Fibroblast of gingiva (primary cell): ENCODE measurements at places on chromosomes 4 and X.

GRCh38 chr4:4843635-4844291 lies 15.7 kb upstream of the MSX1 start:
- DNase-seq = no peak

DNA sequence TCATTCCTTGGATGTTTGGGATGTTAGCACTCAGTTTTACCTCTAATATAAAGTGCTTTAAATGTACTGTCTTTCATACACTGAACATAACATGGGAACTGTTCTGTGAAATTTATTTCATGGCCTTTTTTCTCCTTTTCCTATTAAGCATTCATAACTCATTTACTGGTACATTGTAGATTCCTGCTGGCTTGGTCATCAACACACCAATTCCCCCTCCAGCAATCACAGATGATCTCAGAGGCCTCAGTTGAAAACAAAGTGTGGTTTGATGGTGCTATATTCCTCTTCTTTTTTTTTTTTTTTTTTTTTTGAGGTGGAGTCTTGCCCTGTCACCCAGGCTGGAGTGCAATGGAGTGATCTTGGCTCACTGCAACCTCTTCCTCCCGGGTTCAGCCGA lies 61.9 kb upstream of the FAM47B start:
- peak; percentile 6 for DNase-seq

- no peak for DNase-seq
These were observed 194.0 kb upstream of the TTC29 start for GRCh38 chr4:147139455-147140198.

- peak; percentile 2 for DNase-seq
These were observed 56.1 kb downstream of the CNGA2 start for GRCh38 chrX:151790481-151791160.

- peak; percentile 39 for DNase-seq
These were observed 5.1 kb downstream of the FBXL5 start for GRCh38 chr4:15649914-15650545.

DNA sequence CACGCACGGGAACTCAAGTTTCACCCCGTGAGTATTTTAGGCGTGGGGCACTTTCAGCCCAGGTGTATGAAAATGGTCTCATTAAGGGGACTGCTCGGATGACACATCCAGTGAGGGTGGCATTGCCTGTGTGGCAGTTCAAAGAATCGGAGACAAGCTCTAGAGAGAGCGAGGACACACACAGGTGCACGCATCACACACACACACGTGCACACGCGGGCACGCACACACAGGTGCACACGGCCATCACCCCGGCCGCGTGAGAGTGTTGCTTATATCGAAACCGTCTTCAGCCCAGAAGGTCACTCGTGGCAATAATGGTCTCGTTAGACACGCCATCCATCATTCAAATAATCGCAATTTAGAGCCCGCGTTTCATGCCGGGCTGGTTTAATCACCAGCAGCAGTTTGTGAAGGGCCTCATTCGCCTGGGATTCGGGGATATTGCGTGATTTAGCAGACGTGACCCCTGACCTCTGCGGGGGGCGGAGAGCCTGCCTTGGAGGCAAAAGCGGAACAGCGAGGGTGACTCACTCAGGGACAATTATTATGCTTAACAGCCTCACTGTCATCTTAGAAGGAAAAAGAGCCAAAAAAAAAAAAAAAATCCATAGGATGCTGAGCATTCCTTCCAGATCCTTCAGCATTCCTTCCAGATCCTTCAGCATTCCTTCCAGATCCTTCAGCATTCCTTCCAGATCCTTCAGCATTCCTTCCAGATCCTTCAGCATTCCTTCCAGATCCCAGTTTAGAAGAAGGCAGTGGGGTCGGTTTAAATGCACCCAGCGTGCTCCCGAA lies 89.4 kb upstream of the PPP2R3B start:
- DNase-seq = peak; percentile 39

DNA sequence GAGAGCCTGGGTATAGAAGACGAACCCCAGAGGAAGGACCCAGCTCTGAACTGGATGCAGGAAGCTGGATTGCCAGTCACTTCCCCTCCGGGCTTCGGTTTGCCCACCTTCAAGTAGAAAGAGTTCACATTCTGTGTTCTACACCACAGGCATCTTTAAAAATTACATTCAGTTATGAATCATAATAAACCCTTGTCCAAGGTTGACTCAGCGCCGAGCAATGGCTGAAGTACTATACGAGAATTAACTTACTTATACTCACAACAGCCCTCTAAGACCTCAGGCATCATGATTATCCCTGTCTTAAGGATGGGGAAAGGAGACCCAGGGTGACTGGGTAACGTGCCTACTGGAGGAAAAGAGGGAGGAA lies 72.5 kb downstream of the EVC2 start:
- DNase-seq = peak; percentile 22

- DNase-seq = no peak
These were observed 113.3 kb upstream of the H2AZ1 start for GRCh38 chr4:100063355-100063754.

DNA sequence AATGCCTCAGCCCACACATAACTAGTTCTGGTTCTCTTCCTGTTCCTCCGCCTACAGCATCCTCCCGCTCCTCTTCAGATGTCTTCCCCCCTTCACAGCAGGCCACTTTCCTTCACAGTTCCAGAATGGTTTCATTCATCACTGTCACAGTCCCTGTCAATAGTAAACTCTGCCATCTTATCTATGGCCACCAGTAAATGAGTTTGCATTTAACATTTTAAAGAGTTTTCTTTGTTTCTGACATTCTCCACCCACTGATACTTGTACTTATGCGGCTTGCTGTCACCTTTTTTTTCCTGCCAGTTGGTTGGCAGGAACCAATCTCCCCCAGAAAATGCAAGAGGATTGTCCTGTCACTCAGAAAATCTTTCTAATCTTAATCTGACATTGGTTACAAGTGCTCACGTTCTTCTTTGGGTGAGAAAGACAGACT lies 114.1 kb downstream of the GLUD2 start:
- no peak for DNase-seq

- no peak for DNase-seq
These were observed 125.5 kb upstream of the MBNL3 start for GRCh38 chrX:132614297-132614696.

- DNase-seq = peak; percentile 19
These were observed 13.2 kb upstream of the CTSO start for GRCh38 chr4:155966731-155967395.

DNA sequence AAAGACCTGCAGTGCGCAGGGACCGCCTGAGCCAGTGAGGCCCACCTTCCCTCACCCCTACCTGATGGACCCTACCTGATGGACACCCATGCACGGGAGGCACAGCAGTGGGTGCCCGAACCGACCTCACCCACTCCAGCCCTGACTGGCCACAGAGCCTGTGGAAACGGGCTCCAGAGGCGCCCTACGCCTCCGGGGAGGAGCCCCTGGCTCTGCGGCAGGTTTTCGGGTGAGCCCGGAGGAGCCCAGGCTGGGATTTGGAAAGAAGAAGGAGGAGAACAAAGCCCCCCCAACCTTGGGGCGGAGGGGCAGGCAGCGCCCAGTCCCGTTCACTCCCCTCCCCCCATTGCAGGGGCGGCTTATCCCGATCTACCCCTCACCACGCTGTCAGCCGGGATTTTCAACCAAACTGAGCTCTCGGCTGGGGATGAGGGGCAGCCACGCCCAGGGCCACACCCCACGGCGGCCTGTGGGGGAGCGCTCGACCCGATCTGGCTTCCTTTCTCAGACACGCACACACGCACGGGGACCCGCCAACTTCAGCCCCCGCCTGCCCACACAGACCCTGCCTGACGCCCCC lies 675 bp downstream of the L1CAM start:
- DNase-seq = no peak

DNA sequence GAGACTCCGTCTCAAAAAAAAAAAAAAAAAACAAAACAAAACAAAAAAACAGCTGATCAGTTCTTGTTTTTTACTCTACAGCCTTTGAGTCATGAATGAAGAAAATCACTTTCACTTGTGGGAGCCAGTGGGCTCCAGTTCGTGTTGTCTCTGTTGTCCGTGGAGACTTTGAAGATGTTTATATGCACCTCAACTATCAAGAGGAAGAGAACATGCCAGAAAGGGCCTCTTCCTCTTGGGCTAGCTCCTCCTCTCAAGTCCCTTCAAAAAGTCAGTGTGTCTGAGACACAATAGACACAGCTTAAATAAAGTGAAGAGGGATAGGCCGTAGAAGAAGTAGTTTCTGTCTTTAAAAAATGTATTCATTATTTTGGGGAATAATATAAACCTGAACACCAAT lies 182.7 kb downstream of the KDR start:
- no peak for DNase-seq

- DNase-seq = no peak
These were observed 375 bp downstream of the FGFR3 start for GRCh38 chr4:1793496-1793840.

DNA sequence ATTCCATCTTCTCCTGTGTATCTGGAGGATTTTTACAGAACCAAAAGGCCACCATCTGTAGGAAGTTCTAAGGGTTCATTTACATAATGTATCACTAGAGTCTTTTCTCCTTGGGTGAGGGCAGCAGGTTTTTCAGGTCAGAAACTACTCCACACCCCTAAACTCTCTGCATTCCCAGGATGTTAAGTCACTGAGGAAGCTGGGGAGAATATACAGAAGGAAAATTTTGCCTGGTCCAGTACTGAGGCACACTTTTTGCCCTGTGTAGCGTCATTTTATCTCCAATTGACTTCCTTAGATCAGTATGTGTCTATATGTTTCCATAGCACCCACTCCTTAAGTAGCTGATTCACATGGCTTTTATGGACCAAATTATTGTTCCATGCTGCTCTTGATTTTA lies 17.0 kb downstream of the XKRX start:
- no peak for DNase-seq

DNA sequence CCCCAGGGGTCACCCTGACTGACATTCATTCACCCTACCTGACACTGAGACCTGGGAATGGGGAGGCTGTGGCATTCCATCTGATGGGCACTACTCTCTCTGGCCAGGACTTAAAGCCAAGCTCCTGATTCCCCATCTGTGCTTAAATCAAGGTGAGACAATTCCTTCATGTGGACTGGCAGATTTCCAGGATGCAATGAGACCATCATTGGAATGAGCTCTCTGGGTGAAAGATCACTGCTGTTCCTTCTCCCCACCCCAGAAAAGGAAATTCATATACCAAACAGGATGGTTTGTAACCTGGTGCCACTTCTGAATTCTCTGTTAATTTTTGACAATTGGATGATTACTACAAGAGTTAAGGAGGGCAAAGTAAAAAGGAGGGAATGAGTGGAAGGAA lies 354.8 kb downstream of the MID1IP1 start:
- DNase-seq = no peak

GRCh38 chr4:140903522-140904475 lies 147.6 kb upstream of the TBC1D9 start:
- no peak for DNase-seq

GRCh38 chrX:41789374-41789773 lies 65.4 kb downstream of the GPR82 start:
- no peak for DNase-seq

DNA sequence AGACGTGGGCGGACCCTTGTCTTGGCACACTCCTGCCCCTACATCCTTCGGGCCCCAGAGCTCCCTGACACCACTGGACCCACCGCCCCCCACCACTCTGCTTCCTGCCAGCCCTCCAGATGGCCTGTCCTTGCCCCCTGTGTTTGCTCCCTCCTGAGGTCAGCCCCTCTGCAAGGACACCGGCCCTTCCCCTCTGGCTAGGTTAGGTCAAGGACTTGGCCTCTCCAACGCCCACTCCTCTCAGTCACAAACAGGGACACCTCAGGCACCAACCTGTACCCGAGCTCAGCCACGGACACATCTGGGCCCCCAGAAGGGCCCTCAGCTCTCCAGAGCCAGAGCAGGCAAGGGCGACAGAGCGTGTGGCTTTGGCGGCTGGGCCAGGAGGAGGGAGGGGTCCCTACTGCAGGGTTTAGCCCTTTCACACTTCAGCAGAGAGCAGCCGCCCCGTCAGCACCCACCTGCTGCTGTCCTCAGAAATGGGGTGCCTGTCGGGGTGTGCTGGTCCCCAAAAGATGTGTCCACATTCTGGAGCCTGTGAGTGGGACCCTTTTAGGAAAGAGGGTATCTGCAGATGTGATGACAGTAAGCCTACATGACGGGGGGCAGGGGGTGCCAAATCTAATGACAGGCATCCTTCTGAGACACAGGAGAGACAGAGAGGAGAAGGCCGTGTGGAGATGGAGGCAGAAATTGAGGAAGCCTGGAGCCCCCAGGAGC lies 23.5 kb upstream of the DUSP9 start:
- no peak for DNase-seq

GRCh38 chr4:168993714-168994510 lies 16.1 kb downstream of the CBR4 start:
- peak; percentile 24 for DNase-seq

GRCh38 chr4:6568689-6569332 lies 6.2 kb upstream of the MAN2B2 start:
- DNase-seq = peak; percentile 26

DNA sequence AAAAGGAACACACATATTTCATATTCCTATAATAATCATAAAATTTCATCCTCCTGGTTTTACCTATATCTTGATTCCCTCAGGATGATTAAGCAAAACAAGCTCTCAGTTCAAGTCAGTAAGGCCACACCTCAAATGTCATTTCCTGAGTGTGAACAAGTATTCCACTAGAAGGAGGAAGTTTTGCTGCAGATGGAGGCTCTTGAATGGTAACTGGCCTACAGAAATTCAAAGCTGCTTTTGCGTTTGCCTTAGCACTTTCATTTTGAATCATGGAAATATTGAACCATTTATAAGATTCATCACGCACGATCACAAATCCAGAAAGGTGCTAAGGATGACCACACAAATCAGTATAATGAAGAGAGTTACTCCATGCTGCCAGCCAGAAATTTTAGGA lies 254.4 kb upstream of the CXXC4 start:
- DNase-seq = no peak

- DNase-seq = peak; percentile 26
These were observed 456 bp downstream of the PPARGC1A start for GRCh38 chr4:23889391-23889790.

DNA sequence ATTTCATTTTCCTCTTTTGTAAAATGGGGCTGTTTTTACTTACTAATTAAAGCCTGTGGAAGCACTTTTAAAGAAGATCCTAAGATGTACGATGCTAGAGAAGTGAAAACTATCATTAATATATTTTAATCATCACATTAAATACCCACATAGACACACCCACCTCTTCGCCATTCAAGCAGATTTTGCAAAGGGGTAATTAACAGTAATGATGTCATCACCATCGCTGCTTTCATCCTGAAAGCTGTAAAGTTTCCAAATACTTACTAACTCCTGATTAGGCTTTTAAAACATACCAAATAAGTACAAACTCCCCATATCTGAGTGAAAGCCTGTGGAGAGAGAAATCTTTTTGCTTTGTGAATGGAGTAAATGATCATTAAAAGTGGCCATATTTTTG lies 17.6 kb upstream of the NYX start:
- no peak for DNase-seq

GRCh38 chr4:173413036-173413435 lies 14.1 kb upstream of the SCRG1 start:
- peak; percentile 70 for DNase-seq

GRCh38 chr4:83369831-83370639 lies 35.4 kb upstream of the HPSE start:
- DNase-seq = no peak

- no peak for DNase-seq
These were observed 2325.2 kb downstream of the PCDH7 start for GRCh38 chr4:33045334-33045733.

GRCh38 chrX:16511796-16512776 lies 137.9 kb upstream of the S100G start:
- DNase-seq = peak; percentile 15

- no peak for DNase-seq
These were observed 346.7 kb downstream of the PDHA2 start for GRCh38 chr4:96186593-96186992.

- DNase-seq = no peak
These were observed 78.9 kb upstream of the SLC4A4 start for GRCh38 chr4:71259911-71260331.
